ENCODE measurements at places on chromosomes 12 and 14. TPM values are rescaled to one million over a fixed set of nuclear protein-coding genes. Genes with fewer than 3 reads are reported as not detected.

The BTBD7 gene
- 4.8 TPM for total RNA-seq

The ARPC3 gene
- total RNA-seq, result 397 TPM

The GPR68 gene
- total RNA-seq, result 2.0 TPM

The LRRIQ1 gene
- 0.36 TPM for total RNA-seq

The TTC6 gene
- not detected for total RNA-seq

The UBE3B gene
- 12.9 TPM for total RNA-seq

The GPR162 gene
- not detected for total RNA-seq

The PIWIL1 gene
- not detected for total RNA-seq

The HHIPL1 gene
- total RNA-seq, result not detected

The PRPF40B gene
- total RNA-seq, result 8.6 TPM

The NINJ2 gene
- total RNA-seq, result not detected

The PIK3C2G gene
- not detected for total RNA-seq

The TOMM20L gene
- total RNA-seq, result not detected

The CYP46A1 gene
- not detected for total RNA-seq

The RNU4-1 gene
- total RNA-seq, result not detected

The FGD4 gene
- total RNA-seq, result 3.1 TPM

The SIX6 gene
- not detected for total RNA-seq

The SPX gene
- total RNA-seq, result 1.1 TPM

The CACNA1C gene
- 1.4 TPM for total RNA-seq

The PLA2G1B gene
- total RNA-seq, result not detected

The ZNF705A gene
- not detected for total RNA-seq

Data from MG63 (cell line).